ENCODE measurements at places on chromosomes 13 and 19. TPM values are rescaled to one million over a fixed set of nuclear protein-coding genes. Genes with fewer than 3 reads are reported as not detected.

The LAIR1 gene
- 4.7 TPM for total RNA-seq

The RFPL4AL1 gene
- not detected for total RNA-seq

DNA sequence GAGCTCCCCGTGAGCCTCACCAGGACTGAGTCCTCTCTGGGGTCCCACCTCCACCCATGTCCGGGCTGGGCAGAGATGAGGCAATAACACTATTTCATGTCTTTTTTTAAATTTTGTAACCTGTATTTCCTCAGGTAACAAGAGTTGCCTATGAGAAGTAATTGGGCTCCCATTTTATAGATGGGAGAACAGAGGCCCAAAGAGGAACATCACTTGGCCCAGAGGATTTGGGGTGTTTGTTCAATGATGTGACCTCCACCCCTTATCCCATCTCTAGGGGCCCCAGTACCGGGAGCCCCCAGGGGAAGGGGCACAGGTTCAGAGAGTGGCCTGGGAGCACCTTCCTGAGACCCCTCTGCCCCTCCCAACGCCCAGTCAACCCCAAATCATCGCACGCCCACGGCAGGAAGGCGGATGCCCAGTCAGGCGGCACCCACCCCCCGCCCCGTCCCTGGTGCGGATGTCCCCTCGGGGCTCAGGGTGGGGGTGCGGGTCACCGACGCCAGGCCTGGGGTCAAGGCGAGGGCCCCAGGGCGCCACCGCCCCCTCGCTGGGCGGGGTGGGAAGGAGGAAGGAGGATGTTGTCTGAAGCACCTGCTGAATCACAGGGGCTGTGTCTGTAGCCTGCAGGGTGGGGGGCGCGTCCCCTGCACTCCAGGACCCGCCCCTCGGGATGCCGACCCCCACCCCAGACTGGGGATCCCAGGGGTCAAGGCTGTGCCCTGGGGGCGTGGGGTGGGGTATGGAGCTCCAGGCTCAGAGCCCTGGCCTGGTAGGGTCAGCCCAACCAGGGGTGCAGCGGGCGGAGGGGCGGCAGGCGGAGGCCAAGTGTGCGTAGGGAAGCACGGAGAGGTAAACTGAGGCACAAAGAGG, 9.0 kb upstream of the CIRBP start:
- peak; percentile 40 for DNase-seq

The ARHGAP35 gene
- 14.3 TPM for total RNA-seq

- peak; percentile 77 for DNase-seq
Observed at GRCh38 chr19:4186087-4186993, 3.9 kb downstream of the ANKRD24 start.

DNA sequence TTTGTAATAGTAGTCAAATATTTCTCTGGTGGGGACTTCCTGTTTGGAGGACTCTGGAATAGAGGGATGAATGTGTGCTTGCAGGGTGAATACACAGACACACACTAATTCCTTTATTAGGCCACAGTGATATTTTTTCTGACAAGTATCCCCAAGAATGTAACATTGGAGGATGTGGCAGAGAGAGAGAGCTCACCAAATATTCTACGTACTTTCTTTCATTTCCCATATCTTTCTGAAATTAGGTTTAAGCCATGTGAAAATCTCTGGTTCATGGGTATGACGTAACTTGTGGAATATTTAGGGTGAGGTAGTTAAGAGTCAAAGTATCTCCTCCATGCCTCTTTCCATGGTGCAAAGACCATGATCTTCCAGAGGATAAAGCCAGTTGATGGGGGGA, 463.4 kb downstream of the DIAPH3 start:
- DNase-seq: no peak

- DNase-seq: no peak
Observed at GRCh38 chr19:21402303-21402985, 5.5 kb downstream of the ZNF493 start.

The SIGLEC8 gene
- total RNA-seq: not detected

The ATP8B3 gene
- 0.37 TPM for total RNA-seq

DNA sequence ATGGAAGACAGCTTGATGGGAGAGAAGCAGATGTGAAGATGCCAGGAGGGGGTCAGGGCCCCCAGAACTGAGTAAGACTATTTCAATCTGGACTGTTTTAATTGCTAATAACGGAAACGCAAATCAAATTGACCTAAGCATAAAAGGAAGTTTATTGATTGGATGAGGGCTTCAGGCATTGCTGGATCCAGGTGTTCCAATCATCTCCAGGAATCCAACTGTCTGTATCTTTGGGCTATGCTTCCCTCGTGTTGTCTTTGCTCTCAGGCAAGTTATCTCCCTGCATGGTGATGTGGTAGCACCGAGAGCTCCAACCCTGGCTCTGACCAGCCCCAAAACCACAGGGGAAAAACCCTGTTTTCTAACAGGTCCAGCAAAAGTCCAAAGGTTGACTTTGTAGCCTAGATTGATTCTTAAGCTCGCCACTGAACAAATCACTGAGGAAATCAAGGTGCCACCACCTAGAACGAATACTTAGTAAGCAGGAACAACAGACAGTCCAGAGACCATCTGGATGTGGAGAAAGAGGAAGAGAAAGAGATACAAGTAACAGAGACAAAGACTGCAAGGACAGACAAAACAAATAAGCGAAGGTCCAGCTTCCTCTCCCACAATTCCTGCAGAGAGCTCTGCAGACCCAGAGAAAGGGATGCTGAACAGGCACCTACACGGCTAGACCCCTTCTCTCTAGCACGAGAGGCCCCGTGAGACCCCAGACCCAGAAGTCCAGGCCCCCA, 1.2 kb upstream of the C19orf81 start:
- no peak for DNase-seq

The ZNF181 gene
- 2.8 TPM for total RNA-seq

- DNase-seq: no peak
Observed at GRCh38 chr19:30017172-30017571, 75.1 kb downstream of the URI1 start.

DNA sequence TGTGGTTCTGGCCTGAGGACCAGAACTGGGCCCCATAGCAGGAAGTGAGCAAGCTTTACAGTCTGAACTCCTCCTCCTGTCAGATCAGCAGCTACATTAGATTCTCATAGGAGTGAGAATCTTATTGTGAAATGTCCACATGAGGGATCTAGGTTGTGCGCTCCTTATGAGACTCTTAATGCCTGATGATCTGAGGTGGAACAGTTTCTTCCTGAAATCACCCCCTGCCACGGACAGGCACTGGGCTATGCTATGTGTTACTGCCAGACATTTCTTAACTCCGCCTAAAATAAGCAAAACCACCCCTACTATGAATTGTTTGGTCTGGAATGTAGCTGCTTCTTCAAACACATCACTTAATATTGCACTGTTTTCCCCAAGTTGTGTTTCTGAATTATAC, 4.6 kb downstream of the FBXL3 start:
- DNase-seq: no peak

DNA sequence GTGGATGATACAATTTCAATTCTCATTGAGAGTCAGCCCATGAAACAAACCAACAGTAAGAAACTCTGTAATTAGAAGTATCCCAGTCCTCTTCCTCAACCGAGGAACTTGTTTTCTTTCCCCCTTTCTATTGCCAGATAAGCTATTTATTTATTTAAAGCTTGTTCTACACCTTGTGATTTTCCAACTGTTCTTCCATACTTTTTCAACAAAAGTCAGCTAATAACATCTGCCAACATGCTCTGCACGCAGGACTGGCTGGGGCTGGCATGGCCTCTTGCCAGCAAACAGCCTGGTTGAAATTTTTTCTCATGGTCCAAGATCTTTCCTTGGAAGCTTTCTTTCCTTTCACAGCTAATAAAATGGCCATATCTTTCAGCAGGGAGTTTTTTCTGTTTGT, 2.9 kb upstream of the IRS2 start:
- no peak for DNase-seq

The LENG9 gene
- 5.4 TPM for total RNA-seq
